Left kidney (tissue), 8 donors: ENCODE measurements at places on chromosomes 16 and 17.

- DNase-seq, result no peak
These were observed 17.3 kb downstream of the MYO18A start for GRCh38 chr17:29162909-29163341.

DNA sequence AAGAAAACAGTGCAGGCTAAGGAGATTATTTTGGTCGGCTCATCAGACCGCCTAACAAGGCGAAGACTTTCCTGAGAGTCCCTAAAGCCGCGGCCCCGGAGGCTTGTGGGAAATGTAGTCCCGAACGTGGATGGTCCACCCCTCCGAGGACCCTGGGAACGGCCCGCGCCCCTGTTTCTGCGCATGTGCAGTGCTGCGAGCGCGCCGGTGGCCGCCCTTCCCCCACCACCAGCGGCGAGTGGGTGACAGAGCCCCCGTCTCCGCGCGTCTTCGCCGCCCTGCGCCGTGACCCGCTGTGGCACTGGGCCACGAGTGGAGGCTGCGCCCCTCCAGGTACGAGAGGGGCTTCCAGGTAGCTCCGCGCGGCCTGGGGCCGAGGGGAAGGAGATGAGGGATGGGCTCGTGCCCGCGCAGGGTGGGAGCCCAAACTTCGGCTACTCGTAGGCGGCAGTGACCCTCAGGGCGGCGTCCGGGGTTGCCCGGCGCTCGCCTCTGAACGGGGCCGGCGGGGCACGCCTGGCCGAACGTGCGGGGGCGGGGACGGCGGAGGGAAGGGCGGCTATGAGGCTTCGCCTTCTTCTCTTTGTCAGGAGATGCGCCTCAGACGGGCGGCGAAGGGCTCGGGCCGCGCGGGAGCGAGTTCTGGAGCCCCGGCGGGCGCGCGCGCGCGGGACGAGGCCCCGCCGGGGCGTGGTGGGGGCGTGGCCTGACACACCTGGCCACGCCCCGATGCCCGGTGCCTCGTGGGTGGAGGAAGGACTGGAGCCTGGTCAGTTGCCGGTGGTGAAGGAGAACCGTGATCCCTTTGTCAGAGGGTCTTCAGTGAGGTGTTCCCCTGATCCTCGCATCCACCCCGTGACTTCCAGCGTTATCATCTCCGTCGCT, at the start of gene ZFP1:
TSS of gene ZFP1 (plus strand) at position 214 of the 885 bp plus-strand sequence. CDS start 4,428 bp downstream, outside the sequence.
- peak; percentile 94 for DNase-seq

GRCh38 chr17:37358098-37358829, 17.5 kb upstream of the C17orf78 start:
- DNase-seq, result peak; percentile 61

DNA sequence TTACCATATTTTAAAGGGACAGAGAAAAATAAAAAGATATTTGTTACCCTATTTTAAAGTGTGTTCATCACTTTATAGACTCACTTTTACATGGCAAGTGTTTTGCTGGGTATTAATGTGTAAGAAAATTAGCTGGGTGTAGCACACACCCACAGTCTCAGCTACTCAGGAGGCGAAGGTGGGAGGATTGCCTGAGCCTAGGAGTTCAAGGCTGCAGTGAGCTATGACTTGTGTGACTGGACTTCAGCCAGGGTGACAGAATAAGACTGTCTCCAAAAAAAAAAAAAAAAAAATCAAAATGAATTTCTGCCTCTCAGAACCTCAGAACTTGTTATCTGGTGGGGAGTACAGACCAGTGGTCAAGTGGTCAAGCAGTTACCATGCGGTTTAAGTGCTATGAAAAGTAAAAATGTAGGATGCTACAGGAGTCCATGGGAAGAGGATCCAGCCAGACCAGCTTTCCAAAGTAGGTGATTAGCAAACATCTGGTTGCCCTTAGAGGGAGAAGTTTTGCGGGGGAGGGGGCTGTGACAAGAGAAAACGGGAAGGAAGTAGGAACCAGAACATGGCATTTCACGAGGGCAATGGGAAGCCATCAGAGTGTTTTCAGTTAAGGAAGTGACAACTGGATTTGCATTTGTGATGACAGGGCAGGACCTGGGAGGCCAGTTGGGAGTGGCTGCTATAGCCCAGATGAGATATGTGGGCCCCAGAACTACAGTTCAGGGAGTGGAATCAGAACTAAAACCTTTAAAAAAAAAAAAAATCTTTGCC, 13.9 kb downstream of the CNEP1R1 start:
- DNase-seq, result no peak

DNA sequence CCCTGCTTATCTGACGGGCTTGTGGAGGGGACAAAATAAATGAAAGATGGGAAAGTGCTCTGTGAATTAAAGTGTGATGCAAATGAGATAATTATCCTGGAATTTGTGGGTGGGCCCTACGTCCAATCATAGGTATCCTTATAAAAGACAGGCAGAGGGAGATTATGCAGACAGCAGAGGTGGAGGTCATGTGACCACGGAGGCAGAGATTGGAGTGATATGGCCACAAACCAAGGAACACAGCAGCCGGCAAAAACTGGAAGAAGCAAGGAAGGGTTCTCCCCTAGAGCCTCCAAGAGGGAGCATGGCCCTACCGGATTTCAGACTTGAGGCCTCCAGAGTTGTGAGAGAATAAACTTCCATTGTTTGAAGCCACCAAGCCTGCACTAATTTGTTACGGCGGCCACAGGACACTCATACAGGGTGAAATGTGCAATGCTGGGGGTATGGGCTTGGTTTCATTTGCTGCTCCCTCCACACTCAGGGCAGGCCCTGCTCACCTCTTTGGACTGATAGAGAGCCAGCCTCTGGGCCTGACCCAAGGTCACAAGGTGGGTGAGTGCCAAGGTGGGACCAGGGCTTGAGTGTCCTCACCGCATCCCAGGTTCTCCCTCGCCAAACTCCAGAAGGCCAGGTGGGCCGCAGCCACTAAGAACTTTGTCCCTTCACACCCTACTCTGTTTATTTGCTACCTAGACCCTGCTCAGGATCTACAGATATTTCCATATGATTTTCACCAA, 149.6 kb upstream of the TNRC6C start:
- DNase-seq, result no peak

- DNase-seq, result no peak
These were observed 23.1 kb downstream of the LAT start for GRCh38 chr16:29007730-29008593.

DNA sequence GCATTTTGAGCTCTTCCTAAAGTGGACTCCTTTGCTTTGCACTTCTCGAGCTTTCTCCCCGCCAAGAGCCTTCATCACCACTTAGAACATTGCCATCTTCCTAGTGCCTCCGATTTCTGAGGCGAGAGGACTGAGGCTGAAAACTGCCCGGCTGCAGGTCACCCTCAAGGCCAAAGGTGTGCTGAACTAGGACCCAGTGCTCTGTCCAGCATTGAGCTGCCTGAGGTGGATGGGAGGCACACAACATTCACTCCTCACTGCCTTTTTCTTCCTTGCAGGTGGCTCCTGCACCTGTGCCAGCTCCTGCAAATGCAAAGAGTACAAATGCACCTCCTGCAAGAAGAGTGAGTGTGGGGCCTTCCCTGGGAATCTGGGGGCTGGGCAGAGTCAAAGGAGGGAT, 5.4 kb downstream of the MT1A start:
- DNase-seq, result no peak

GRCh38 chr16:89401641-89402445, 88.5 kb downstream of the ANKRD11 start:
- no peak for DNase-seq

DNA sequence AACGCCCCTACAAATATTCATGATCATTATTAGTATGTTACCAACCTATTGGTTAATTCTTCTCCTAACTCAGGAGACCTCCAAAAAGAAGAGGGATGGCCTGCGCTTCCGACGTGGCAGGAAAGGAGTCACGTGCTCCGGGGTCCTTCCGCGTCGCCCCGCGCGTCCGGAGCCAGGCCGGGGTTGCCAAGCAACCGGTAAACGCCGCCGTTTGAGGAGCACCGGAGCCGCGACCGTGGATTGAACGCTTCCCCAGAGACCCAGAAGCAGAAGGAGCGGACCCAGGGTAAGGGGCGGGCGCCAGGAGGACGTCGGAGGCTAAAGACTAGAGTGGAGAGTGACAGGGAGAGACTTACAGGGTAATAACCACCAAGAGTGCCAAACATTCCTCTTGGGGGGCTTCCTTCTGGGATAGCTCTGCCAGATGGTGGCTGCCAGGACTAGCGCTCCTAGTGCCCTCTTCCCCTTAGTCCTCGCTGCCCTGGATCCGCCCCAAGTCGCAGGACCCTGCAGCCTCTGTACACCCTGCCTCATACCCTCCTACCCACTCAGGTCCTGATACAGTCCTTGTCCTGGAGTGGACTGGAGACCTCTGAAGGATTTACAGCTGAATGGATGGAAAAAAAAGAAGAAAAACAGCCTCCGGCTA, at the start of gene DNAI2:
TSS of gene DNAI2 (plus strand) at position 175 of the 649 bp plus-strand sequence. CDS start 7,584 bp downstream, outside the sequence.
- peak; percentile 59 for DNase-seq

DNA sequence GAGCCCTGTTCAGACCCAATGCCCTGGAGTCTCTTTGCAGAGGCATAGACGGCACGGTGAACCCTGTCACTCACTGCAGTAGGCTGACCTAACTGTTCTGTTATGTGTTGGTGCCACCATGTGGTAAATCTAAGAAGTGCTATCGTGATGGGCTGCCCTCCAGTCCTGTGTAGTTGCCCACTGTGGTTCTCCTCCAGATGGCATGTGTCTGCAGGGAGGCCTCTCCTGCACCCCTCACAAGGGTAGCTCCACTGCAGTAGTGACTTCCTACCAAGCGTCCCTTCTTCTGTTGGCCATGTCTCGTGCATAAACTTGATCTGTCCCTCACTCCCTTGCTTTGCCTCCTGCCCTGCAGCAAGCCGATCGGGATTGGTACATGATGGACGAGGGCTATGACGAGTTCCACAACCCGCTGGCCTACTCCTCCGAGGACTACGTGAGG, 5.8 kb downstream of the DHX38 start:
- peak; percentile 28 for DNase-seq
